NCI-H187 (cell line): ENCODE measurements at places on chromosomes 3 and 15.

GRCh38 chr3:39515681-39516441 lies 48.4 kb downstream of the MOBP start:
- DNase-seq, result no peak

- no peak for DNase-seq
These were observed 32.9 kb upstream of the TICRR start for GRCh38 chr15:89542369-89542768.

GRCh38 chr15:94231723-94232468 lies 535 bp downstream of the MCTP2 start:
- no peak for DNase-seq

DNA sequence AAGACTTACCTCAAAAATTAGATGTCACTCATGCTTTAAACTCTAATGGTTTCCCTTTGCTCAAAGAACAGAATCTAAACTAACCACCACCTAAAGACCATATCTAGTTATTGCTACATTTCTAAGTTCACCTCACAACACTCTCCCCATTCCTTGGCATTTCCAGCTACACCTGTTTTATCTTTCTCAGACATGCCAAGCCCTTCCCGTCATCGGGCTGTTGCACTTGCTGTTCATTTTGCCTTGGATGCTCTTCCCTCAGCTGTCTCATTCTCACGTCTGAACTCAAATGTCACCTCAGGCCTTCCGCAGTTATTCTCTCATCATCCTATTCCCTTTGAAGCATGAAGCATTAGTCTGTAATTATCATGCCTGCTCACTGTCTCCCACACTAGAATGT lies 1.1 kb upstream of the ACTR8 start:
- no peak for DNase-seq
